ENCODE measurements at places on chromosomes 13 and 19.

- DNase-seq, result no peak
Measured at GRCh38 chr13:45331692-45332035, 9.3 kb downstream of the TPT1 start.

DNA sequence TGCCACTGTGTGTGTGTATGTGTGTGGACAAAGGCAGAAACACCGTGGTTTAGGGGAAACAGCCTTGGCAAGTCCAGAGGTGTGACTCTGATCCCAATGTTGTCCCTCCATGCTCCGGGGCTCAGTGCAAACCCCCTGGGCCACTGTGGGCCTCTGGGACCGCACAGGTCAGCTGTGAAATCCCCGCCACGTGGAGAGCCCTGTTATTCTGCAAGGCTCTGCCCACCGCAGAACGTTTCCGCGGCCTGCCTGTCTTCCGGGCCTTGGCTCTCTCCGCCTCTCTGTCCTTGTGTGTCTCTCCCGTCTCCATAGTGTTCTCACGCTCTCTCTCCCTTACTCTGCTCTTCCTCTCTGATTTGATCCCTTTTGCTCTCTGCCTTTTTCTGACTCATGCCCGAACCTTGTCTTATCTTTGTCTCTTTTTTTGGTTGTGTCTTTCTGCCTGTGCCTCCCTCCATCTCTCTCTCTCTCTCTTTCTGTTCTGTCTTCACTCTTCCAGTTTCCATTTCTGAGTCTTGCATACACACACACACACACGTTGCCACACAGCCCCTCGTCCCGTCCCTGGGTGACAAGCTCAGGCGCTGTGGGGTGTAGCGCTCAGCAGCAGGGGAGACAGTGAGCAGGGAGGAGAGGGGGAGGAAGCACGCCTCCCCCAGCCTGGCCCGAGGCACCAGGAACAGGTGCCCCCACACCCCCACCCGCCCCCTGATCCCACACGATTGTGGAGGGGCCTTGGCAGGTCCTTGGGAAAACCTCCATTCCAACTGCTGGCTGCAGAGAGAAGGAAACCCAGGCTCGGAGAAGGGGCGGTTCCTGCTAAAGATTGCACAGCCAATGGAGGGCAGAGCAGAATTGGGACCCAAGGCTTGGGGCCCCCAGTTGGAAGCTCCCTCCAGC, 3.0 kb downstream of the TTYH1 start:
- no peak for DNase-seq

DNA sequence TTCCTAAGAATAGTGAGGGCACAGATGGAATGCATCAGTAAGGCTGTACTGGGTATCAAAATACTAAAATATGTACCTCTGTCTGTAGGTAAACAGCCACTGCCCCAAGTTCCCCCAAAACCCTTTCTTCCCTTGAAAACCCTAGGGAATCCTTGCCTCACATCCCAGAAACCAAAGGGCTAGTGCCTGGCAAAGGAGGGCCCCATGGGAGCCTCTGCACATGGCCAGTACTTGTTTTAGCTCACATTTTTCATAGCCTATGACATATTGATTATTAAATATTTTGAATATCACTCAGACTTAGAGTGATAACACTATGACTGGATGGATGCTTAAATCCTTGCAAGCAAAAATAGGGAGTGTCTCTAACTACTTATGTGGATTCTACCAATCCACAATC, 237.1 kb downstream of the LHFPL6 start:
- no peak for DNase-seq

DNA sequence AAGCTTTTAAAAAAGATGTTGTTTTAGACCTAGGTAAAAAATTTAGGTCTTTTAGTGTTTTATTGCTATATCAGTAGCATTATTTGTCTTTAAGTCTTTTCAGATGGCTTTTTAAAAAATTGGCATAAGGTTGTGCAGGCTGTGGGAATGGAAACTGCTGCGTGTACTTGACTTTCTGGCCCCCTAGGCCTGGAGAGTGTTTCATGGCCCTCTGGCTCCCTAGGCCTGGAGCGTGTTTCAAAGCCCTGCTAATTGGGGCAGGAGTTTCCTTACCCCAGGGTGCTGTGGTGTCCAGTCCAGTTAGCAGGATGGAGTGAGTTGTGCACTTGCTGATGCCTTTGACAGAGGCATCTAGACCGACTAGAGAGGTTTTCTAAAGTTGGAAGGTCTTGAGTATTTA, 23.8 kb downstream of the PRAM1 start:
- no peak for DNase-seq

DNA sequence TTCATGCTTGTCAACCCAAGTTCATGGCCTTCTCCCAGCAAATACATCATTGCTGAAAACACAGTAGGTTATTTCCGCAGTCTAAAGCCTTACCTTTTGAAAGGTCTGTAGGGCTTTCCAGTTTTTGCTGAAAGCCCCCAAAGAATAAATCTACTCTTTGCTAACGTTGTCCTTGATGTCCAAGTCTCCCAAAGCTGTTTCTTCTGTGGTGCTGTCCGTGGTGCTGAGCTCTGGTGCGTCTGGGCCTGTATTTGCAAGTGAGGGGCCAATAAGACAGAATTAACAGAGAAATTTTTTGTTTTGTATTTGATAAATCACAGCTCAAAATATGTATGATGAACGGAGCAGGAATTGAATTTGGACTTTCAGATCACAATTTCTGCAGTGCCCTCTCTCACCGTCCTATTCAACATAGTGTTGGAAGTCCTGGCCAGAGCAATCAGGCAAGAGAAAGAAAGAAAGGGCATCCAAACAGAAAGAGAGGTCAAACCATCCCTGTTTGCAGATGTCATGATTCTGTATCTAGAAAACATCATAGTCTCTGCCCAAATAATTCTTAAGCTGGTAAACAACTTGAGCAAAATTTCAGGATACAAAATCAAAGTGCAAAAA, 9.8 kb upstream of the LGALS16 start:
- DNase-seq, result no peak

DNA sequence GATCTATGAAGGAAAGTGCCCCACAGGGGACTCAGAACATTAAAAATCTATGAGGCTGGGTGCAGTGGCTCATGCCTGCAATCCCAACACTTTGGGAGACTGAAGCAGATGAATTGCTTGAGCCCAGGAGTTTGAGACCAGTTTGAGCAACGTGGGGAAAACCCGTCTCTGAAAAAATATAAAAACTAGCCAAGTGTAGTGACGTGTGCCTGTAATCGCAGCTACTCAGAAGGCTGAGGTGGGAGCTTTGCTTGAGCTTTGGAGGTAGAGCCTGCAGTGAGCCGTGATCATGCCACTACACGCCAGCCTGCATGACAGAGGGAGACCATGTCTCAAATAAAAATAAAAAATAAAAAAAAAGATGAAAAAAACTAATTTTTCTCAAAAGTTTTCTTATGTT, 1070.6 kb downstream of the PCDH9 start:
- DNase-seq, result no peak

DNA sequence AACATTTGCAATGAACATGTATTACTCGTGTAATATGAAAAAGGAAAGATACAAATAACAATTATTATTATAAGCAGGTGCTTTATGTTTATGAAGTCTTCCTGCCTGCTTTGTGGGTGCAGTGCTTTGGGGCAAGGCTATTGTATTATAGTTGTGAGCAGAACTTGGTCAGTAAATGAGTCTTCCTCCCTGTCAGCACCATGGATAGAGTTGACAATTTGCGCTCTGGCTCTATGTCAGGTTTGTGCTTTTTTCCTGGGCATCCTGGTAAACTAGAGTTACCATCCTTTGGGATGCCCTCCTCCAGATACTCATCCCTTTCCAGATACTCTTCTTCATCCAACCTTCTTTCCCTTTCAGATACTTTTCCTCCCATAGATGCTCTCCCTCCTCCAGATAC, 19.6 kb downstream of the ERICH6B start:
- DNase-seq, result no peak

GRCh38 chr19:1223018-1223855, 14.6 kb downstream of the CBARP start:
- DNase-seq, result no peak

GRCh38 chr13:22642088-22642487, 538.7 kb upstream of the SGCG start:
- no peak for DNase-seq

DNA sequence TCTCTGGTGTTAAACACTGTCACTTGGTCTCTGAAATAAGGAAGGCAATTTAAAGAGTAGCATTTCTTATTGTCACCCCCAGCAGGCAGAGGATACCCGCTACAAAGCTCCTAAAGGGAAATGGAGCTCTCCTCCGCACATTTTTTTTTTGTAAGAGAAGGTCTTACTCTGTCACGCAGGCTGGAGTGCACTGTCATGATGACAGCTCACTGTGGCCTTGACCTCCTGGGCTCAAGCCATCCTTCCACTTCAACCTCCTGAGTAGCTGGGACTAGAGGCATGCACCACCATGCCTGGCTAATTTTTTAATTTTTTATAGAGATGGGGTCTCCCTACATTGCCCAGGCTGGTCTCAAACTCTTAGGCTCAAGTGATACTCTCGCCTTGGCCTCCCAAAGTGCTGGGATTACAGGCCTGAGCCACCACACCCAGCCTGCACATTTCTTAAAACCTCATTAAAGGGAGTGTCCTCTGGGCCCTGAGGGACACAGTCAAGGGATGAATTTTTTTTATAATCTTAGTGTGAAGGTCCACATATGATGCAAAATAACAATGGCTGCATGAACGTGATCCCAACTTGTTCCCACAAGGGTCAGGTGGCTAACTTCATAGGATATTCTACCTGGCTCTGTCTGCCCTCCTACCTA, 32.1 kb downstream of the SLC25A30 start:
- DNase-seq, result no peak

GRCh38 chr19:2528675-2529101, 52.8 kb downstream of the GADD45B start:
- no peak for DNase-seq

DNA sequence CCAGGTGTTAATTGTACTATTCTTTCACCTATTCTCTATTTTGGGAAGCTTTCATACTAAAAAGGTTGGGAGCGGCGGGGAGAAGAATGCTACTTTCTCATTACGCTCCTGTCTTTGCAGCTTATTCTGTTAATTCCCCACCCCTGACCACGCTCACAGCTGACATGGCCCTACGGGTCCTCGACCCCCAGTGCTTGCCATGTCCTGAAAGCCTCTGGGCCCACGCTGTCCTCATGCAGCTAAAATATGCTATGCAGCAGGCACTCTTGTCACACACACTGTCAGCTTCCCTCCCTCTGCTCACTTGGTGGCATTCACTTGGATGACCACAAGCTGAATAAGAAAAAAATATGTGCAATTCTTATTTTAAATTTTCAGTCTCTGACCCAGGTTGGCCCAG, 126.3 kb downstream of the RNF17 start:
- no peak for DNase-seq

DNA sequence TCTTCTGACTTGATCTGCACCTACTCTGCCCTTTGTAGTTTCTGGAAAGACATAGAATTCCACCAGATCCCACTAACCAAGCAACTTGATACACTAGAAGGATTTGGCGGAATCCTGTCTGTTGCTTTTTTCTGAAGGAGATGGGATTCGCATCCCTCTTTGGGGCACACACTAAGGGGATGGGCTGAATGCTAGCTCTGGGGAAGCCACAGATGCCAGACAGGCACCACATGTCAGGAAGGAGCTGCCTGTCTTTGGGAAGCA, 52.1 kb downstream of the SERP2 start:
- DNase-seq, result no peak

GRCh38 chr13:52744842-52745375, 5.3 kb upstream of the CNMD start:
- no peak for DNase-seq

DNA sequence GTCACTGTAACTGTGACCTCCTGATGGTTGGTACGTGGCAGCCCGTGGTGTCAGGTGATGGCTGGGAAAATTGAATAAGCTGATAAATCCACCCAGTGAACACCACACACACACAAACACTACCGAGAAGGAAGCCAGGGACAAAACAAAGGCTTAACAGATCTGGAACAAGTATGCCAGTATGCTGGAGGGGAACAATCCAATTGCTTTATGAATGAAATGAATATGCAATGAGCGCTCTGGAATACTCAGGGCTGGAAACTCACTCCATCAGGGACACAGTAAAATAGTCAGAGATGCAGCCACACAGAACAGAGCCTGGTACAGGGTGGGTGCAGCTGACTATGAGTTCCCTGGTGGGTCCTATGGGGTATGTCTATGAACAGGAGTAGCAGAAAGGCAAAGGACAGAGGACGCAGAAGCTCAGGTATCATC, 16.7 kb downstream of the TMTC4 start:
- DNase-seq, result no peak

DNA sequence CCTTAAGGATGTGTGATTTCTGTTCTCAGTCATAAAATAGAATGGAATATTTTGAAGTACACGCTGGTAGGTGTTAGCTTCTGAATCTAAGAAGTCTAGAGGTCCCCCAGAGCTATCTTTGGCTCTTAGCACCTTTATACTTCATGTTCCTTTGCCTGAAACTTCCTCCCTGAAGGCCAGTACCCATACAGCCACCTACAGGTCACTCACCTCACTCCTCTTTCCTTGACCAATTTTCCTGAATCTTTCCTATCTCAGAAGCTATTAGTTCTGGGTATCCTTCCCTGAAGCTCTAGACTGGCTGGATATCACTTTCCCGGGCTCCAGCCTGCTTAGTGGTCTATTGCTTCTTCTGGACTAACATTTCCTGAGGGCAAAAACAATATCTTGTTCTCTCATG, 93.4 kb upstream of the EDNRB start:
- DNase-seq, result no peak

DNA sequence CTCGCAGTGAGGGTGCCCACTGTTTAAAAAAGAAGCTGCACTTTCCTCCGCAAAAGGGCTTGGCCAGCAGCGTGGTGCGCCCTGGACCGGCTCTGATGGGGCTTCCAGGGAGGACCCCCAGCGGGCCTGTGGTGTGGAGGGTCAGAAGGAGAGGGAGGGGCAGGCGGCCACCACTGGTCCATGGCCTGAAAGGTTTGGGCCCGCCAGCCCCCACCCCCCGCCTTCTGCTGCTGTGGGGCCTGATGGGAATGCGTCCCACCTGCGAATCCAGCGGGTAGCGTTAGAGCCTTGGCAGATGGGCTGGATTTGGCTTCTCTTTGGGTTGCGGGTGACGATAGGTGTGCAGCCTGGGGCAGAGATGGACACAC, 34.7 kb downstream of the TMEM255B start:
- no peak for DNase-seq

- no peak for DNase-seq
Measured at GRCh38 chr13:113166266-113166665, 7.8 kb downstream of the PROZ start.

DNA sequence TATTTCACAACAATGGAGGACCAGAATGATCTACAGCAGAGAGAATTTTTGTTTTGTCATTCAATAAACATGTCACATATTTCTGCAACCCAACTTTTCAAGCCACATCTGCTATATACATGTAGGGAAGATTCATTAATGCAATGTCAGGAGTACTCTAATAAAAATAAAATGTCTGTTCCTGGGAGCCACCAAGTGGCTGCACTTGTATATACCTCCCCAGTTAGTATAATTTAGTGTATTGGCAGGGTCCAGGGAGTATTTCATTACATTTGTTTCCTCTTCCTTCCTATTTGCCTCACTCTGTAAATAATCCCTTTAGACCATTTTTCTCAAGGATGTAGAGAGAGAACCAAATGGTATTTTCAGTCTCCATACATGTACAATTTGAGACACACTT, 1169.0 kb downstream of the DIAPH3 start:
- DNase-seq, result no peak

All from CD8-positive, alpha-beta memory T cell (primary cell).